T-helper 17 cell (primary cell): ENCODE measurements at places on chromosomes 1 and 21.

DNA sequence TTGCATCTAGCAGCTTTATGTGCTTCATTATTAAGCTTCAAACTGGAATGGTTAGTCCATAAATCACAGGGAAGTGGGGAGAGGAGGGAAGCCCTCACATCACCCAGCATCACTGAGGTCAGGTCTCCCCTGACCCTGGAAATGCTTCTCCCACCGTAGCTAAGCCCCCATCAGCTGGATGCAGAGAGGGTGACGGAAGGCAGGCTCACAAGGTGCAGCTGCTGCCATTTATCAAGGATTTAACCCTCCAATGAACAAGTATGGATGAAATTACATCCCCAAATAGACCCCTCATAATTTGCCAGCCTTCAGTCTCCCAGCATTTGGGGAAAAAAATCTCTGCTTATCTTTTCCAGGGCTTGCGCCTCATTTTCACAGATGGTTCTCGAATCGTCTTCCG, 60.8 kb downstream of the PGM1 start:
- no peak for DNase-seq

DNA sequence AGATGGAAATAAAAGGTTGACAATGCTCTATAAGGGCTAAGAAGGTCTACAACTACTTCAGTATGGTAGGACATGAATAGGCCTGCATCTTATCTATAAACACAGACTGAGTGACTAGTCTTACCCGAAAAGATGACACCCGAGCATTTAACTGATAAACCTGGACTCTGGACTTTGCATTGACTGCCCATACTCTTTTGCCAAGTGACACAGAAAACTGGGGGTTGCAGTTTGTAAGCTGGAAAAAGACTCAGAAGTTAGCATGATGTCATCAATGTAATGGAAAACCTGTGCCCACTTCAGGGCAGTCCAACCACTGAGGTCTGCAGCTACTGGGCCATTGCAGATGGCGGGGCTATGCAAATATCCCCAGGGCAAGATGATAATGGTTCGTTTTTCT, 258.3 kb upstream of the NEGR1 start:
- no peak for DNase-seq

DNA sequence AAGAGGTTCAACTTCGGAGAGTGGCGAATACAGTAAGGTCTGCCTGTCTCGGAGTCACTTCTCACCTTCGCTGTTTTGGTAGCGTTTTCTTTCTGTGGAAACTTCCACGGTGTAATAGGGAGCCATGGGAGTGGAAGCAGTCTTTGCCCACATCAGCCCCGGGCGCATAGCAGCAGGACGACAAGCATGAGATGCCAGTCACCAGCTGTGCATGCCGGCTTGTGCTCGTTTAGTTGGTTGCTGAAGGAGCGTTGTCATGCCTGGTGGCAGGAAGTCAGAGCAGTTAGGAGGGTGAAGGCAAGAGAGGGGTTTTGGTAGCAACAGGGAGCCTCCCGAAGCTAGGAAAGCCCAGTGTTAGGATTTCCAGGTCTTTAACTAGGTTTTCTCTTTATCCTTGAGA, 58.8 kb downstream of the MRPS6 start:
- no peak for DNase-seq

GRCh38 chr1:212688341-212689047, 11.1 kb downstream of the BATF3 start:
- DNase-seq = no peak

GRCh38 chr1:31423418-31423947, 10.5 kb downstream of the SERINC2 start:
- no peak for DNase-seq

DNA sequence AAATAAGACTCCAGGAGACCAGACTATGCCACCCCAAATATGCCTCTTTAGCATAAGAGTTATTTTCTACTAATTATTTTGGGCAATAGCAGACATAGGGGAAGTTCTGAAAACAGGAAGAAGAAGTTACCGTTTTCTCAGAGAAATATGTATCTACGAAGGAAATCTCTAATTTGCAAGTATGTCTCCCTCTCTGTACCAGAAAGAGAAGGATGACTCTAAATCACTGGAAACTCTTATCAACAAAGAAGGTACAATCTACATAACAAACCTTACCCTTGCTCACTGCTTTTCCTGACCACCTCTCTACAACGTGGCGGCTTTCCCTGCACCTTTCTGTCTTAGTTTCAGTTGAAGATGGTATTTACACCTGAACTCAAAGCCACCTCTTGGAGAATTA, 49.0 kb downstream of the OMA1 start:
- no peak for DNase-seq

DNA sequence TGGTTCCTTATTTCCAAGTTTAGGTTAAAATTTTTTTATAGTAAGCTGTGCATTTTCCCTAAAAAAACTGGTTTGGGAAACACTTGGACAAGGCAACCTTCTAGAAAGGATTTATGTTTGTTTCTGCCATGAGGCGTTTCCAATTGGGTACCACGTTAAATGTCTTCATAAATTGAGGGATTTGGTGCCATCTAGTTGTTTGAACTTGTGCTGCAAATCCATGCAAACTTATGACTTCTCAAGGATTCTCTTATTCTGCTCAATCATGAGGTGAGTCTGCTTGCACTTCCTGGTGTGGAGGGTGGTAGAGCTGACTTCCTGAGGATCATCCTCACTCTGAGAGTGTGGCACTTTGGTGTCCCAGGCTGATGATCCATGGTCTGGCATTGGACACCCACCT, 123.3 kb downstream of the PCNX2 start:
- DNase-seq = no peak

DNA sequence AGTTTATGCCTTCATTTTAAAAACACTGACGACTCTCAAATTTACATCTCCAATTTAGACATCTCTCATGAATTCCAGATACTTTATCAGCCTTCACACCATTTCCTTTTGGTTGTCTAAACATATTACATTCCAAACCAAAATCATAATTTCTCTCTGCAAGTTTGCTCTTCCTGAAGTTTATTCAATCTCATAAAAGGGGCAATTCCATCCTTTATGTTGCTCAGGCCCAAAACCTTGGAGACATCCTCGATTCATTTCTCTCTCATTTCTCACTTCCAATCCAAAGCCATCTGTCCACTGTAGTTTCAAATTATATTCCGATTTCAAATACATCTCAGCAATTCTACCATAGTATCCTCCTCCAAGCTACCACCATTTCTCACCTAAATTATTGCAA, 74.0 kb downstream of the FYB2 start:
- no peak for DNase-seq

GRCh38 chr1:52672946-52673345, 25.2 kb downstream of the COA7 start:
- DNase-seq = no peak

GRCh38 chr1:233381806-233382205, 54.3 kb downstream of the MAP3K21 start:
- no peak for DNase-seq

GRCh38 chr1:231512147-231512698, 16.2 kb upstream of the TSNAX start:
- DNase-seq = no peak

- no peak for DNase-seq
Measured at GRCh38 chr1:112629256-112629655, 9.6 kb downstream of the CAPZA1 start.

DNA sequence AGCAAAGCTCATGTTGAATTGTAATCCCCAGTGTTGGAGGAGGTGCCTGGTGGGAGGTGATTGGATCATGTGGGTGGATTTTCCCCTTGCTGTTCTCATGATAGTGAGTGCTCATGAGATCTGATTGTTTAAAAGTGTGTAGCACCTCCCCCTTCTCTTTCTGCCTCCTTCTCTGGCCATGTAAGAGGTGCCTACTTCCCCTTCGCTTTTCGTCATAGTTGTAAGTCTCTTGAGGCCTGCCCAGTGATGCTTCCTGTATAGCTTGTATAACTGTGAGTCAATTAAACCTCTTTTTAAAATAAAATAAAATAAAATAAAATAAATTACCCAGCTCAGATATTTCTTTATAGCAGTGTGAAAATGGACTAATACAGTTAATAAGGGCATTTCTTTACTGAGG, 1025.7 kb downstream of the PLA2G4A start:
- DNase-seq = no peak

GRCh38 chr1:245790441-245790840, 635.7 kb downstream of the KIF26B start:
- no peak for DNase-seq

DNA sequence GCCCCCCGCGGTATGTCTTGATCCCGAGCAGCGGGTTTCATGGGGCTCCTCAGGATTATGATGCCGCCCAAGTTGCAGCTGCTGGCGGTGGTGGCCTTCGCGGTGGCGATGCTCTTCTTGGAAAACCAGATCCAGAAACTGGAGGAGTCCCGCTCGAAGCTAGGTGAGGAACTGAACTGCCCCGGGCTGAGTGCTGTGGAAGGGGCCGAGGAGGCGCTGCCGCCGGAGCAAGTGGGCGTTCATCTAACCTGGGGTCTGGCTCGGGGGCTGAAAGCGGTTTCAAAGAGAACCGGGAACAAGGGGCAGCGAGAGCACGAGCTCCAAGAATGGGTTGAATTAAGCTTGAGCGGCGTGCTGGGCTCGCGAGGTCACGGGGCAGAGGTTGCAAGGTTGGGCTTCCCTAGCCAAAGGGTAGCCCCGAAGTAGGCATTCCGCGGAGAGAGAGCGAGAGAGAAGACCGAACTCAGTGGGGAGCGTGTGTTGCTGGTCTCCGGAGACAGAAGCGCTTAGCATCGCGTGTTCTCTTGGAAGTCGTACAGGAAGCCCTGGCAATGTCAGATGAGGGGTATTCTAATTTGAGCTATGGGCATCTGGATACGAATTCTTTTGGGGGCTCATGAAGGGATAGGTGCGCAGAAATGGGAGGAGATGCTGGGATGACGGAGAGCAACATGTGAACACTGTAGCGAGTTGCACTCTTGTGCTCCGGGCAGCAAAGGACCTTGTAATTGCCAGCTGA, 732 bp downstream of the HS2ST1 start:
- DNase-seq = peak; percentile 20

DNA sequence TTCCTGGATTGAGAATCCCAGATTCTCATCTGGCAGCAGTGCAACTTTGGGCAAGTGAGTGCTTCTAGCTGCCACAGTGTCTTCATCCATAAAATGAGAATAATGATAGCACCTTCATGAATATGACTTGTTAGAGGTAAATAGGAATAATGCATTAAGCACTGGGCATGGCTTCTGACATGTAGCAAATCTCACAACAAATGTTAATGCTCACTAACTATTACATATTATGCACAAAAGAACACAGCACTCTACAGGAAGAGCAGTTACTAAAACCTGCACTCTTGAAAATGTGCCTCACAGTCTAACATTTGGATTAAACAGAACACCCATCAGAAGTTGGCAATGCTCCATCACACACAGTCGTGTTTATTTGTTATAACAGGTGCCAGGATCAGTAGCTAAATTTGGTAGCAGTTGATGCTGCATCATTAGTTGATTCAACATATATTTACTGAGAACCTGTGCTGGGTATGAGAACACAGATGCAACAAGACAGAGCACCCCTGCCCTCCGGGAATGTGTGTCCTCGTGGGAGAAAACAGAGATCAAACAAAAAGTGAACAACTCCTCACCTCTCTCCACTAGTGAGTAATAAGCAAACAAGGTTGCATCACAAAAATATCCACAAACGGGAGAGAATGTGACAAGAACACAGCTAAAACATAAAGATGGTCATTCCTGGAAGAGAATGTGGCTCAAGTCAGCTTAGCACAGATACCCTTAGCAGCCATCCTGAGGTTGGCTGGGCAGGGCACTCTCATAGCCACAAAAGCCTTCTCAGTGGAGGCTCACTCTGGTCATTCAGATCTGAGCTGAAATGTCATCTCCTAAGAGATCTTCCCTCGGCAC, 26.2 kb upstream of the LBR start:
- no peak for DNase-seq

GRCh38 chr1:24644100-24644384, 940 bp downstream of the SRRM1 start:
- no peak for DNase-seq

DNA sequence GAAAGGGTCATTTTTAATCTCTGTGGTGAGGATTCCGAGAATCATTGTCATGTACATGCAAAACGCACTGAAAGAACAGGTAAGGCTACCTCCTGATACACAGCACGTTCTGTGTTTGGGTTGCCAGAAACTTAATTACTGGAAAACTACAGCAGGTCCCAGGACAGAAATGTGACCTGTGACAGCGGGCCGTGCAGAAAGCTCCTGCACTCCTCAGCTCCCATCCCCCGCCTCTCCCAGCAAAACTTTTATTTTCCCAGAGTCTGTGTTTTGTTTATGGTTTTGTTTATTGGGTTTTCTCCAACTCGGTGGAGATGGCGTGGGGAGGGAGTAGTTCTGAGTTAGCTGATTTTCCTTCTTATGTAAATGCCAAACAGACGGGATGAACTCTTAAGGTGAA, 44.7 kb downstream of the SLC44A3 start:
- no peak for DNase-seq

DNA sequence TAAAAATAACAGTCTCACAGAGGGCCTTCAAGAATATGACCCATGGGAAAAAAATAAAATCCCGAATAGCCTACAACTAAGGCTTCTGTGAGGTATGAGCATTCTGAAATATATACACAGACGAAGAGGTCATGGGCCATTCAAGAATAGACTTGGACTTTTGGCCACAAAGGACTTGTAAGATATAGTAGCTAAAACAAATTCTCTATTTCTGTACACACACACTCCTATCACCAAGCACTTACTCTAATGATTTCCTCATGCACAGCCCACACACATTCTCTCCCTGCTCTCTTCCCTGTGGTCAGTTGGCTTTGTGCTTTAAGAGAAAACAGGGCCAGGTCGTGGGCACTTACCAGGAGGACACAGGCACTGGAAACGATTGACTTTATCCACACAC, 69.7 kb upstream of the ADAM30 start:
- no peak for DNase-seq

DNA sequence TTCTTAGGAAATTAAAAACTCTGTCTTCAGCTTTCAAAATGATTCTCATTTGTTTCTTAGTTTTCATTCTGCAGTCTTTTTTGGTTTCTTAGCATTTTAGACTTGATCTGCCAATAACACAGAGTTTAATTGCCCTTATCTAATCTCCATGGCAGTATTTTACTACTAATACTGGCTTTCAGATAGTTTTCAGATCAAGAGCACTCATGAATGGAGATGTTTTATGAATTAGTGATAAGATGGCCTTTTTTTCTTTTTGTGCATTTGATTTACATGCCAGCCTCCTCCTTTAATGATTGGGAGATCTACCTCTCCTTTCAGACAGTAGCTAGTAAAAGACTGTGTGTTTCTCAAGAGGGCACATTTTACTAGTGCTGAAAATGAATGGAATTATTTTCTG, 5.6 kb downstream of the MIA3 start:
- DNase-seq = no peak
